ENCODE measurements at places on chromosomes 4 and X.

DNA sequence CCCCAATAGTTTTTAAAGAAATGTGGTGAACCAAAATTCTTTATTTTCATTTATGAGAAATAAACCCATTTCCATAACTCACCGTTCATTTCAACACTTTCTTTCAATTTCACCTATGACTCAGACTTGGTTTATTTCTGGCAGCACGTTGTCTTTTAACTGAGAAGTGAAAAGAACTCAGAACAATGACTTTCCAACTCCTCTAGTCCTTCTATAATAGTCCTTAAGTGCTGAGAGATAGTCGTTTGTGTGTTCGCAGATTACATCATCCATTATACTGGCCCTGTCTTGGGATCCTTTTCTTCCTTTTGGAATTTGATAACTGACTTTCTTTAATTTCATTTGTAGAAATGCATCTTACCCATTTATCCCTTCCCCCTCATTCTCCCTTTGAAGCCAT lies 113.6 kb downstream of the GLUD2 start:
- no peak for DNase-seq

GRCh38 chr4:123744664-123745290 lies 348.2 kb downstream of the SPRY1 start:
- no peak for DNase-seq

GRCh38 chr4:6270636-6271121 lies 1.0 kb downstream of the WFS1 start:
- DNase-seq = no peak

DNA sequence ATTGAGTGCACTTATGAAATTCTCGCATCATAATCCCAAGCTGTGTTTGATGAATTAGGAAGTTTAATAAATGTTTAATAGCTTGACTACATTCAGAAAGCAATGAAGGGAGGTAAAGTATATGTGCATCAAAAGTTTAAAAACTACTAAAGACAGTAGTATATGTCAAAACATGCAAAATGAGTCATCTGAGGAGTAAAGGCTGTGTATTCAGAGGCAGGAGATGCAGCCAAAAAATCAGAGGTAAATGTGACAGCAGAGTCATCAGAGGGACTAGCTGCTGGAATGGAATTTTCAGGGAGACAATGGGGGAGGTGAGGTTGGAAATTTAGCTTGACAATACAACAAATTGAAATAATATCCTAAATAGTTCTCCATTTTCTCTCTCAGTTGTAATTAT lies 127.0 kb upstream of the FUNDC1 start:
- DNase-seq = no peak

GRCh38 chr4:118904418-118904817 lies 15.8 kb downstream of the SYNPO2 start:
- DNase-seq = no peak

DNA sequence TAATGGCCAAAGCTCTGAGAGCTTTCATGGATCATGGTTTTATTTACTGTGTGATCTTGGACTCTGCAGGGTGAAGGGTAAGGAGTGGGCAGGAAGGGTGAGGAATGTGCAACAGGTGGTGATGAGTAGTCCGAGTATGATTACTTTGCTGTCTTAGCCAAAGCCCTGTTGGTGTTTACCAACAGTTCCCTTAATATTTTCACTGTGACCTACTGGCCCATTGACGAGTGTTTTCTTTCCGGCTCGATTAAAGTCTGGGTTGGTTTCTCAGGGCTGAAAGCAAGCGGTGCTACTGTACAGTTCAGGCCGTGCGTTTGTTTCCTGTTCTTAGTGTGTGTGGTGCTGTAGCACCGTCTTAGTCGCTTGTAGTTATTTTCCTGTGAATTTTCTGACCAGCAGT lies 2.6 kb downstream of the ARHGAP24 start:
- no peak for DNase-seq

DNA sequence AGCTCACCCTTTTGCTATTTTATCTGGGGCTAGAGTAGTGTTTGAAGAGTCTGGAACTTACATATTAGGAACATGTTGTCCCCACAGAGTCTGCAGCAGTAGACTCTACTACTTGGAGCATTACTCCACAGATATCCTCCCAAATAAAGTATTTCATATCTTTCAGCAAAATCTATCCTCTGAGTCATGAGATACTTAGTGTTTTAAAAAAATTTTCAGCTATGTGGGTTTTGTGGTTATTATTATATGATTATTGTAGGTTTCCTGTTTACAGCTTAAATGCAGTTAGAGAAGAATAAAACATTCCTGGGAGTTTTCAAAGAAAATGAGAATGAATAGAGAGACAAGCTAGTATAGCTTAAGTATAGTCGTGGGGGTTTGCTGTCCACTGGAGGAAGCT lies 30.9 kb downstream of the PAGE2 start:
- DNase-seq = no peak

DNA sequence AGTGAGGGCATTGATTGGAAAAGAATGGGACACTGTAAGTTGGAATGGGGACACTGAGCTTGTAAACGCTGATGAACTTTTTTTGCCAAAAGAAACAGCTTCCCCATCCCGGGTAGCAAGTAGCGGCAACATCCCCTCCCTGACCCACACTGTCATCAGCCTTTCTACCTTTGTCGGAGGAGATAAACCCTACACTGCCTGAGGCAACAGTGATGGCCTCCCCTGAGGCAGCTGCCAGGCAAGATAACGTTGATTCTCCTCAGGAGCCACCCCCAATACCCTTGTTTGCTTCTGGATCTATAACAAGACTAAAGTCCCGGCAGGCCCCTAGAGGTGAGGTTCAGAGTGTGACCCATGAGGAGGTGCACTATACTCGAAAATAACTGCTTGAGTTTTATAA lies 10.3 kb upstream of the RAB33B start:
- DNase-seq = no peak

DNA sequence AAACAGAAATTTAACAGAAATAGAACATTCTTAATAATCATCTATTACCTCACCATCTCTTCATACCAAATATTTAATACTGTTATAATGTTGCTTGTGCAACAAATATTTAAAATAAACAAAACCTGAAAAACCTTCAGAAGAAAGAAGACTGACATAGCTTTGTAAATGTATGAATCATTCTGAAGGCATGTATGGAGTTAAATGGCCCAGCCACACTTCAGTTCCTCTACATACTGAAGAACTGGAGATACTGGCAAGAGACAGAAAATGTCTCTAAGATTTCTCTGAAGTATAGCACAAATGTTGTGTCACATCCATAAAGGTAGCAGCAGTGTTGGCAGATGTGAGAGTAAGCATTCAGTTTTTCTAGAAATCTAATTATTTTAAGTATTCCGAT lies 275.3 kb upstream of the FGF13 start:
- no peak for DNase-seq

- DNase-seq = no peak
Measured at GRCh38 chr4:118917582-118917981, 28.9 kb downstream of the SYNPO2 start.

GRCh38 chrX:148811236-148811635 lies 310.8 kb downstream of the AFF2 start:
- no peak for DNase-seq

DNA sequence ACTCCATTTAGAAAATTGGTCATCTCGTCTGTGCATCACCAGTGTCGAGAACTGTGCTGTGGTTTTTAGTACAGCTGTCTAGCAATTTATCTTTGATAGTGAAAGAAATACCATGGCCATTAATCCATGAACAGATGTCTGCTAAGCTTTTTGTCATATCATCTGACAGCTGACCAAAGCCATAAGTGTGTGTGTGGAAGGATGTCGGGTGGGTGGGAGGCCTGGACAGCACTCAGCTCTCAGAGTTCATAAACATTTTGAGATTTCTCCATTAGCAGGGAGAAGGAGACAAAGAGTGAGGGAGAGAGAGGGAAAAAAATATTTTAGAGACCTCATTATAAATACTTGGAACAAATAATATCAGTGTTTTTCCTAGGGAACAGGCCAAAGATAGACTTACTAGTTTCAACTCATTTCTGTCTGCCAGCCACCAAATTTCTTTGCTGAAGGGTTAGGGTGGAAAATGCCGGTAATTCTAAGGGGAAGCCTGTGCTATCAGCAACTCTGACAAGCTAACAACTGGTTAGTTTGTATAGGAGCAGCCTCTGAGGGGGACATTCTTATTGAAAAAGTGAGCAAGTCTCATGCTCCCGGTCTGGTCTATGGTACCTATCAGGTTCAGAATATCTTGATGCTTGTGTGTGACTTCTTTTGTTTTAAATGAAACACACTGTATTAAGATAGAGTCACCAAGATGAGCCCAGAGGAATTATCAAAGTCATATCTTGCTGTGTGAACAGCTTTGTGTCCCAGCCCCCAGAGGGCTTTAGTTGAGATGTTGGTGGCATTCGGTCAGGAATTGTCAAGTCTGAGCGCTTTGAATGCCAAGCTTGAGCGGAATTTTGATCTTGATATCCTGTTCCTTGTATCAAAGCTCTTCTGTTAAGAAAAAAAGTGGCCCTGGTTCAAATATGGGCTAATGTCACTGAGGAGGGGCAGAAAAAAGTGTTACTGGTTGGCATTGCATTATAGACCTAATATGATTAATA lies 41.9 kb upstream of the PDLIM3 start:
- DNase-seq = no peak

DNA sequence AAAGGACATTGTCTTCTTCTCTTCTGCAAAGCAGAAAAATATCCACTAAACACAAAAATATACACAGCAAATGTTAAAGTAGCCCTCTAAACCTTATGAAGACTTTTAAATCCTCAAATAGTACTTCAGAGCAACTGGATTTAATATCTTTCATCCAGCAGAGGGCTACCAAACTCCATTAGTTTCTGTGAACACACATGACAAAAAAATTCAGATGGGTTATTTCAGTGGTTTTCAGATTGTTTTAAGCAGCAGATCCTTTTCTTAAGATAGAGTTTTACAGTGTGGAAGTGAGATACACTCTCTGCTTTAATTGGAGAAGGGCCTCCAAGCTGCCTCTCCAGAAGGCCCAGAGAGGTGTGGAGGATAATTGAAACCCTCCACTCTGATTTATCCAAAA lies 56.7 kb downstream of the ANK2 start:
- DNase-seq = no peak

- DNase-seq = no peak
Measured at GRCh38 chrX:13153796-13154195, 109.4 kb upstream of the FAM9C start.

DNA sequence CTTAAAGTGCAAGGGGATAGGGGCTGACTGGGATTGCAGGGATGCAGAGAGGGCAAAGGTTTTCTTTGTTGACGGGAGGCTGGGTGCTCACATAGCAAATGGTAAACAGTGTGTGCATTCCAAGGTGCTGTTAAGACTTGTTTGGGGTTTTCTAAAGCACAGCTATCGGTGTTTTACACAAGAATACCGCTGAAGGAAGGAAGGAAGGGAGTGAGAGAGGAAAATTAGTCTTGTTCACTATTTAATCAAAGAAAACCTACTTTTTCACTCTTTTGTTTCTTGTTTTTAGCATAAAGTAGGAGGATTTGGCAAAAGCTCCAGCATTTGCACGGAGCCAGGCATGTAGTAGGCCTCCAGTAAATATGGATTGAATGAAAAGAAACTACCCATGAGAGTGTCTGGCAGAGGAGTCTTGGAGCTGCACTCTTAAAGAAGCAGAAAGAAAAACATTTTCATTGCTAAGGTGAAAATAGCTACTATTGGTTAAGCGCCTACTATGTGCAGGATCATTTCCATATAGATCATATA lies 99.7 kb downstream of the FIP1L1 start:
- DNase-seq = no peak

- no peak for DNase-seq
Measured at GRCh38 chrX:71912156-71912555, 1.5 kb downstream of the NHSL2 start.

GRCh38 chr4:99833756-99834155 lies 17.1 kb downstream of the DAPP1 start:
- no peak for DNase-seq

DNA sequence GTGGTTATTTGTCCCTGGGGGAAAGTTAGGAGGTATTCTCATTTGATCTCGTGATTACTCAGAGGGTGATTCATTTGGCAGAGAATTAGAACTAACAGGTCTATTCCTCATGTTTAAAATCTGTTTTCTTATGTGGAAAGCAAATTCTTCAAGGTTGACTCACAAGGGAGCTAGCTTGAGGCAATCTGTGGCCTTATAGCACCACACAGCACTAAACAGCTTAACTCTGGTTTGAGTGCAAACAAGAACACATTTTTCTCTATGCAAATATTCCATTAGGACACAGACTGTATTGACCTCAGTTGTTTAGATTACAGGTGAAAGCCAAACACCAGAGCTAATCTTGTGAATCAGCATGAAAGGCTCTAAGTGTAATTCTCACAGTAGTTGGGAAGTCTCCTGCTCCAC lies 694.4 kb upstream of the POU3F4 start:
- DNase-seq = no peak

DNA sequence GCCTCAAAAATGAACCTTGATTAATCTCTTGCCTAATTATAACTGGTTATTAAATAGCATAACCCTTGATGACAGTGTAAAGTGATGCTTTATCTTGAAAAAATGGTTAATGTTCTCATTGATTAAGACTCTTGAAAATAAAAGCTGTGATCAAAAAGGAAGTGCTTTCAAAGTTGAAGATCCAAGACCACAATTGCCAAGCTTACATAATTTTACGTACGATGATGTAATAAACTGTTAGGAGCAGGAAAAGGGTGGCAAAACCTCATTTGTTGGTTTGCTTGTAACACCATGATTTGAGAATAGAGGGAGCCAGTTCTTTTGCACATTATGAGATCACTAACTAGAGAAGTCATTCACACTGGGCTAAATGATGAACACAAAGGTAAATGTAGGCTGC lies 322.2 kb downstream of the ADGRL3 start:
- DNase-seq = no peak

DNA sequence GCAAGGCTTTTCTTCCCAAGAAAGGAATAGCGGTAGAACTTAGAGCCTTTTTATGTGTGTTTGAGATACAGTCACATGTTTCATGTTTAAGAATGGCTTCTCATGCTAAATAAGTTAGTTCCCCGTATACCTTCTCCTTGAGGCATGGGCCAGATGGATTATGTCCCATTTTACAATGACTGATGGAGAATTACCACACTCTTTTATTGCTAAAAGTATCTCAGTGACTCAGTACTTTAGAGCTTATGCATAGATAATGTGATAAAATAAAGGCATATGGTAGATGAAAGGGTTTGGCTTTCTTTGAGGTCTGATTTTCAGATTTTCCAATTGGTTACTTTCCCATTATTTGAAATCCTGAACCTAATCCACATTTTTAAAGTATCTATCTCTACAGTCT lies 121.8 kb upstream of the BMPR1B start:
- DNase-seq = no peak

- DNase-seq = no peak
Measured at GRCh38 chr4:122508083-122508482, 51.6 kb upstream of the IL2 start.

- no peak for DNase-seq
Measured at GRCh38 chr4:183996868-183997267, 91.8 kb downstream of the STOX2 start.

- DNase-seq = no peak
Measured at GRCh38 chr4:143071351-143071750, 113.4 kb upstream of the USP38 start.

- no peak for DNase-seq
Measured at GRCh38 chrX:53449632-53450031, 15.5 kb upstream of the HSD17B10 start.

GRCh38 chr4:121358473-121358872 lies 22.3 kb downstream of the QRFPR start:
- DNase-seq = no peak
